ENCODE measurements at places on chromosomes 7 and 10. TPM values are rescaled to one million over a fixed set of nuclear protein-coding genes. Genes with fewer than 3 reads are reported as not detected.
A peak's percentile ranks its signal among the peaks of the same experiment; 100 is the strongest.

- H3K4me3 ChIP-seq: no peak overlapping the region
- peak; percentile 34 for DNase-seq
- H3K4me1 ChIP-seq: peaks cover 13% of the 10 kb centered on the region
- H3K27me3 ChIP-seq: no peaks in the 10 kb centered on the region
Measured at GRCh38 chr10:31515819-31516402, 196.9 kb downstream of the ZEB1 start.

DNA sequence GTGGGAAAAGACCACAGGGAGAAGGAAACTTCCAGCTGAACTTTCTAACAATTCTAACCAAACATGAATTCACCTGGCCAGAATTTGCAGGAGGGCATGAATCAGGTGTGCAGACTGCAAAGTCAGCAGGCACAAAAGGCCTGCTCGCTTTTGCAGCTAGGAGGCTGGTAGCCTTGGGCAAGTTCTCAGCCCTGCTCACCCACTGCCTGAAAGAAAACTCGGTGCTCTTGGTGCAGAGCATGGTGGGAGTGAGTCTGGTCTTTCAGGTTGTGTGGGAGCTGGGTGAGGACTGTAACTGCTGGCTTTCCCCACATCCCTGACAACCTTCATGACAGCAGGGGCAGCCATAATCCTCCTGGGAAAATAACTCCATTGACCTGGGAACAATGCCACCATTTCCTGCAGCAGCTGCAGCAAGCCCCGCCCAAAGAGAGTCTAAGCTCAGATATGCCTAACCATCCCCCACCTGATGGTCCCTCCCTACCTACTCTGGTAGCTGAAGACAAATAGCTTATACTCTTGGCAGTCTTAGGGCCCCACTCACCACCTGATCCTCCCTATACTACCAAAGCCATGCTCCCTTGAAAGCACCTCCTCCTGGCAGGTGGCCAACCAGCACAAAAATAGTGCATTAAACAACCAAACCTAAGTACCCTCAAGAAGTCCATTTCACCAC lies 31.6 kb downstream of the ZNF117 start:
- H3K4me1 ChIP-seq: no peaks in the 10 kb centered on the region
- H3K36me3 ChIP-seq: no peaks in the 10 kb centered on the region
- no peak for DNase-seq
- H3K27me3 ChIP-seq: no peaks in the 10 kb centered on the region
- H3K27ac ChIP-seq: no peak overlapping the region
- H3K4me3 ChIP-seq: no peak overlapping the region

DNA sequence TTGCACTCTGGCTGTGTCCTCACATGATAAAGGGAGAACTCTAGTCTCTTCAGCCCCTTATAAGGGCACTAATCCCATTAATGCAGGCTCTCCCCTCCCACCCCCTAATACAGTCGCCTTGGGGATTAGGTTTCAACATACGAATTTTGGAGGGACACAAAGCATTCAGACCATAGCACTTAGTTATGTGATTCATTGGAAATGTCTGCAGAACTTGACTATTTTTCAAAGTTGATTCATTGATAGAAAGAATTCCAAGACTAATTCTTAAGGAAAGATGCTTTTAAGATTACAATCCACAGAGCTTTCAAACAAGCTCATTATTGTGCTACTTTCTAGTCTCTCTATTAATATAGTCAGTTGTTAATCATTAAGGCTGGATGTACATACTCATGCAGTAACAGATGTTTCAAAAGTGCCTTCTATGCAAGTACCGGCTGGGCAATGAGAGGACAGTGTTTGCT lies 85.3 kb upstream of the RPA3 start:
- no peak for DNase-seq
- H3K27ac ChIP-seq: no peak overlapping the region
- no peaks in the 10 kb centered on the region for H3K36me3 ChIP-seq
- peaks cover 6% of the 10 kb centered on the region for H3K4me1 ChIP-seq
- H3K27me3 ChIP-seq: no peaks in the 10 kb centered on the region

DNA sequence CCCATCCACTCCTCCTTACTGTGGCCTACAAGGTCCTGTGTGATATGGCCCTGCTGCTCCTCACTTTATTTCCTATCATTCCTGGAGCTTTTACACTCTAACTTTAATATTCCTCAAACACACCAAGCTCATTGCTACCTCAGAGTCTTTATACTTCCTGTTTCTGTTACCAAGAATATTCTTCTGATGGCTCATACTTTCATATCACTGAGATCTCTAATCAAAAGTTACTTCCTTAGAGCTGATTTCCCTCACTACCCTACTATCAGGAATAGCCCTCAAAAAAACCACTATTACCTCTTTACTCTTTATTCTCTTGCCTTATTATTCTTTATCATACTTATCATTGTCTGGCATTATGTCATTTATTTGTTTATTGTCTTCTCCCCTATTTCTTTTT lies 5.8 kb upstream of the PPP3CB start:
- H3K27me3 ChIP-seq: no peaks in the 10 kb centered on the region
- H3K4me3 ChIP-seq: no peak overlapping the region
- peaks cover 10% of the 10 kb centered on the region for H3K36me3 ChIP-seq
- H3K27ac ChIP-seq: no peak overlapping the region
- peaks cover 19% of the 10 kb centered on the region for H3K4me1 ChIP-seq

GRCh38 chr7:38318241-38318640 lies 44.8 kb upstream of the TARP start:
- no peaks in the 10 kb centered on the region for H3K27me3 ChIP-seq
- H3K4me3 ChIP-seq: no peak overlapping the region
- H3K27ac ChIP-seq: no peak overlapping the region
- H3K4me1 ChIP-seq: peaks cover 31% of the 10 kb centered on the region
- no peak for DNase-seq

- no peaks in the 10 kb centered on the region for H3K27me3 ChIP-seq
- H3K27ac ChIP-seq: no peak overlapping the region
- no peak overlapping the region for H3K4me3 ChIP-seq
- H3K36me3 ChIP-seq: no peaks in the 10 kb centered on the region
Measured at GRCh38 chr7:101902680-101903514, 85.5 kb downstream of the CUX1 start.

MEOX2 gene
- total RNA-seq: not detected

DNA sequence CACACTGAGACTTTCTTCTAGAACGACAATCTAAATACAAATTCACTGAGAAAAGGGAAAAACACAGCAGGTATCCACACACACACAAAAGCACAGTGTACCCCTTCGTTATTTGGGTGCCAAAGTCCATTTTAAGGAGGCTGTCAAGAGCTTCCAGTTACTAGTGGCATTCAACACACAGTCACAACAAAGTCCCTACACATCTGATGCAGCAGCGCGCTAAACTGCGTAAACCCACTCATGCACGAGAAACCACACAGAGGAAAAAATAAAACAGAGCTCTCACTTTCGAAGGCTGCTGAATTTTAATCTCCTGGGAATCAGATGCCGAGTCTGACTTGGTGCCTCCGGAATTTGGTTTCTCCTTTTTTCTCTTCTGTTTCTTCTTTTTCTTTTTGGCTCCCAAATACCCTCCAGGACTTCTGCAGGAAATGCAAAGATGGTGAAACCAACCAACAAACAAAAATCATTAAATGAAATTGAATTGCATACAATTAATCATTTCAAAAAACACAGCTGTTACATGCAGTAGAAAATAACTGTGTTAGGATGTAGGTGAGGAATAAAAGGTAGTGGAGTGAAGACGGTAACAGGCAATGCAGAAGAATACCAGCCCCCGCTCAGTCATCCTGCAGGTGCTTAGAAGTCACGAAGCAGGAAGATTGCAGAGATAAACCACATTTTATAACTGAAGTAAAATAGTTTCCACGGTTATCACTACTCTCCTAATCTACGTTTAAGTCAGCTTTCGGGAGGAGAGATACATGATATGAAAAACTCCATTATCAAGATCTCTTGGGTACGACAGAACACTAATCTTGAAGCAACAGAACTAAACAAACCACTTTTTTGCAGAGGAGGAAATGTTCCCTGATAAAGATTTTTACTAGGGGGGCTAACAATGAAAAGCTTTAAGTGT lies 27.1 kb downstream of the NMT2 start:
- H3K27ac ChIP-seq: no peak overlapping the region
- no peak overlapping the region for H3K4me3 ChIP-seq
- peaks cover 9% of the 10 kb centered on the region for H3K36me3 ChIP-seq
- H3K27me3 ChIP-seq: no peaks in the 10 kb centered on the region
- no peak for DNase-seq

INA gene
- not detected for total RNA-seq

GRCh38 chr10:80144067-80144695 lies 11.7 kb downstream of the PLAC9 start:
- H3K4me1 ChIP-seq: peaks cover 18% of the 10 kb centered on the region
- H3K27me3 ChIP-seq: no peaks in the 10 kb centered on the region
- no peak overlapping the region for H3K4me3 ChIP-seq
- DNase-seq: peak; percentile 35
- H3K27ac ChIP-seq: no peak overlapping the region
- H3K36me3 ChIP-seq: no peaks in the 10 kb centered on the region

- no peaks in the 10 kb centered on the region for H3K36me3 ChIP-seq
- no peak overlapping the region for H3K4me3 ChIP-seq
- H3K27me3 ChIP-seq: no peaks in the 10 kb centered on the region
- H3K4me1 ChIP-seq: no peaks in the 10 kb centered on the region
- H3K27ac ChIP-seq: no peak overlapping the region
- DNase-seq: peak; percentile 77
Measured at GRCh38 chr7:123154231-123154860, 45.4 kb downstream of the SLC13A1 start.

DNA sequence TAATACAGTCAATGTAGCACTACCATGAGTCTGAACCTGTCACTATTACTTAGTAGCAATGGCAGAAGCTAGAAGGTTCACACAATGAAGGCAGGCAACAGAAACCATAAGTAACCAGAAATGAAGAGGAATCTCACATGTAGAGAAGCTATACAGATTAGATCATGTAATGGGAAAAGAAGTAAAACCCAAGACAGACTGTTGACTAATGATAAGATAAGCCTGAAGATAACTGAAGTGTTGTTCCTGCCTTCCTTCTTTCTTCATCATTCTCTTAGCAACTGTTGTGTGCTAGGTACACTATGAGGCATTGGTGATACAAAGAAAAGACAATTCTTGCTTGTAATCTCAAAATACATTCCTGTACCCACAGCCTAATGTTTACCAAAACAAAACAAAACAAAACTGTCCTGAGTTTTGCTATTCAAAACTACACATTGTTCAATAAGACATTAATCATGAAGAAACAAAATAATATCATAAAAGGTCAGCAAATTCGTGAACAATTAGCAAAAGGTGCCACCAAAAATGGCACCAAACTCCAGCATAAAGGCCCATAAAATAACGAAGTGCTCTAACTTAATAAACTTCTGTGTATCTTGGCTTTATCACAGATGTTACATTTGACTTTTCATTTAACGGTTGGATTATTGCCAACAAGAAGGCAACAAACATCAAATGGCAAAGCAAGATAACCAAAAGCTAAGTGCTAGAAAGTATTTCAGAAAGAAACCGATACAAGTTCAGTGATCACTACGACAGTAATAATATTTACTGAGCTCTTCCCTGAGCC lies 27.1 kb downstream of the ZNF800 start:
- H3K27me3 ChIP-seq: no peaks in the 10 kb centered on the region
- no peak overlapping the region for H3K27ac ChIP-seq
- no peak for DNase-seq

GRCh38 chr10:35882422-35883150 lies 240.5 kb upstream of the FZD8 start:
- no peaks in the 10 kb centered on the region for H3K4me1 ChIP-seq
- H3K4me3 ChIP-seq: no peak overlapping the region
- H3K27ac ChIP-seq: no peak overlapping the region
- no peak for DNase-seq
- H3K27me3 ChIP-seq: no peaks in the 10 kb centered on the region

DNA sequence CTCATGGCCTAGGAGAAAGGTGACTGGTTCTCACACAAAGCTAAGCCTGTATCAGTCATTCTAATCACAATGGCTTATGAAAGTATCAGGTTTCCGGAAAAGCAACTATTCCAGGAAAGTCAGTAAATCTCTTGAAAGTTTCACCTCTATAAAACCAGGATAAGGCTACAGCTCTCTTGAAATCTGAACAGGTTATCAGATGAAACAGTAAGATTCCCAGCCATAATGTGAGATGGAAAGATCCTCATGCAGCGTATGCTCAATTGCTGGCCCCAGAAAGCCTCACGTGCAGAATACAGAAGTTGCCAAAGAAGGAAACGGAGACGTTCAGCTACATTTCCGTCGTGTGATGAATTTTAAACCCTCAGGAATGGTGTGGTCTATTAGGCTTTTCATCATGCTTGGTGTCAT lies 90.0 kb downstream of the PFKFB3 start:
- DNase-seq: no peak
- H3K36me3 ChIP-seq: no peaks in the 10 kb centered on the region
- H3K27me3 ChIP-seq: no peaks in the 10 kb centered on the region
- no peaks in the 10 kb centered on the region for H3K4me1 ChIP-seq
- no peak overlapping the region for H3K27ac ChIP-seq

PRDX3 gene
- total RNA-seq: 246 TPM

FAM221A gene
- 0.43 TPM for total RNA-seq

- H3K27me3 ChIP-seq: no peaks in the 10 kb centered on the region
- H3K36me3 ChIP-seq: no peaks in the 10 kb centered on the region
- peak; percentile 98 for DNase-seq
- peaks cover 34% of the 10 kb centered on the region for H3K4me1 ChIP-seq
- H3K27ac ChIP-seq: peak overlapping the region; percentile 88
- H3K4me3 ChIP-seq: no peak overlapping the region
Measured at GRCh38 chr10:31745612-31746376, 182.8 kb downstream of the ARHGAP12 start.

GRCh38 chr10:123637326-123637880 lies 28.8 kb upstream of the GPR26 start:
- H3K27me3 ChIP-seq: no peaks in the 10 kb centered on the region
- H3K36me3 ChIP-seq: no peaks in the 10 kb centered on the region
- DNase-seq: peak; percentile 90
- no peak overlapping the region for H3K4me3 ChIP-seq
- H3K4me1 ChIP-seq: peaks cover 37% of the 10 kb centered on the region

DNA sequence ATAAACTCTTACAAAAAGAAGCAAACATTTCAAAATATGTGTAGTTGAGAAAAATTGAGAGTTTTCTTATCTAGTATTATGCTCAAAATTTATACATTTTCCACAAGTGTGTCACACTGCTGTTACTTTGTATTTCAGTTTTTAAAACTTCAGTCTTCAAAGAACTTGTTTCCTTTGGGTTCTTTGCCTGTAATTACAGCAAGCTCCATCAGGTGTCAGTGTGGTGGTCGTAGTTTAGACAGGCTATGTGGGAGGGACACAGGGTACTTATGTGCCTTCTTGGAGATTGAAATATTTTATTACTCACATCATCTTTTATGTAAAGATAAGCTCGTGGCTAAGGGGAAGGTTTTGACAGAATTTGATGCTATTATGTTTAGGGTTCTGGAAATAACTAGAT lies 360.5 kb downstream of the FGFR2 start:
- H3K27ac ChIP-seq: no peak overlapping the region
- H3K27me3 ChIP-seq: no peaks in the 10 kb centered on the region
- H3K4me3 ChIP-seq: no peak overlapping the region
- H3K4me1 ChIP-seq: no peaks in the 10 kb centered on the region
- H3K36me3 ChIP-seq: no peaks in the 10 kb centered on the region
- DNase-seq: no peak

OPALIN gene
- not detected for total RNA-seq

Data from GM23248 (cell line).